Esophagus squamous epithelium (tissue), 5 donors: ENCODE measurements at places on chromosomes 1 and 21.

GRCh38 chr1:45501505-45501859 is 1.4 kb downstream of the MMACHC start:
- DNase-seq = no peak

DNA sequence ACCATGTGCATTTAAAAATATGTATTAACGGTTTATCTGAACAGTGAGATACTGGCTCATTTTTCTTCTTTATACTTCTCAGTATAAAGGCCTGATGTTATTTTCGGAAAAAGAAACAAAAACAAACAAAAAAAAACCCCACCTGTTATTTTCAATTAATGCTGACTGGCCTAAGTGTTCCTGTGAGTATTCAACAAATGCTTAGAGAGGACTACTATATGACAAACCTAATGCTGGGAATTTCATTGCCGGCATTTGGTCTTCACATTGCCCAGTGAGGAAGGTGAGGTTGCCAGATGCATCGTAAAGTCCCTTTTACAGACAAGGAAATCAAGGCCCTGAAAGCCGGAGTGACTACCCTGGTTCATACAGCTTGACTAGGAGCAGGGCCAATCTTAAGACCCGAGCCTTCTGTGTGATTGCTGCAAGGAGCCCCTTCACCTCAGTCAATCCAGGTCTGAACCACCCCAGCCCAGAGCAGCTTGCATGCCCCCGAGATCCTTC is 599 bp downstream of the MRPL24 start:
- no peak for DNase-seq

DNA sequence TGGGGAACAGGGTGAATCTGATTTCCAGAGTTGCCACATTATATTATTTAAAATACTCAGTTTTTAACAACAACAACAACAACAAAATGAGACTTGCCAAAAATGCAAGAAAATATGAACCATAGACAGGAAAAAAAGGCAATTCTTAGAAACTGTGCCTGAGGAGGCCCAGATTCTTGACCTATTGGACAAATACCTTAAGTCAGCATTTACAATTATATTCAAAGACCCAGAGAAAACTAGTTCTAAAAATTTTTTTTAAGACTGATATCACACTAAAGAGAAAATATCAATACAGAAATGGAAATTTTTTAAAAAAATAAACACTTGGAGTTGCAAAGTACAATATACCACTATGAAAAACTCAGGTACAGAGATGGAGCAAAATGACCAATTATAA is 152.8 kb upstream of the LYPLAL1 start:
- DNase-seq = no peak

DNA sequence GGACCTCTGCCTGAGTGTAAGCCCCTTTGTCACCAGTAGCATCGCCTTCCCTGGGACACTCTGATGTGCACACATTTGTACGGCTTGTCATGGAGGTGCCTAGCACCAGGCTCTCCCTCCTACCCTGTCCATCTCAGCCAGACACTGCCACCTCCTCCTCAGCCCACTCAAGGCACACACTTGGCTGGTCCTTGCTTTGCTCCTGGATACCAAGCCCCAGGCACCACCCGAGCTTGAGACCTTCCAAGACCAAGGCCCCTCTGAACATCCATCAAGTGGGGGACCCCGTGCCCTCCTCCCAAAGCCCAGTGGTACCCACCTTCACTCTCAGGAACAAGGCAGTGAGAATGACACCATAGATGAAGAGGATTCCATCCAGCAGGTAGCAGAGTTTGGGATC is 78.0 kb downstream of the CD247 start:
- DNase-seq = no peak

DNA sequence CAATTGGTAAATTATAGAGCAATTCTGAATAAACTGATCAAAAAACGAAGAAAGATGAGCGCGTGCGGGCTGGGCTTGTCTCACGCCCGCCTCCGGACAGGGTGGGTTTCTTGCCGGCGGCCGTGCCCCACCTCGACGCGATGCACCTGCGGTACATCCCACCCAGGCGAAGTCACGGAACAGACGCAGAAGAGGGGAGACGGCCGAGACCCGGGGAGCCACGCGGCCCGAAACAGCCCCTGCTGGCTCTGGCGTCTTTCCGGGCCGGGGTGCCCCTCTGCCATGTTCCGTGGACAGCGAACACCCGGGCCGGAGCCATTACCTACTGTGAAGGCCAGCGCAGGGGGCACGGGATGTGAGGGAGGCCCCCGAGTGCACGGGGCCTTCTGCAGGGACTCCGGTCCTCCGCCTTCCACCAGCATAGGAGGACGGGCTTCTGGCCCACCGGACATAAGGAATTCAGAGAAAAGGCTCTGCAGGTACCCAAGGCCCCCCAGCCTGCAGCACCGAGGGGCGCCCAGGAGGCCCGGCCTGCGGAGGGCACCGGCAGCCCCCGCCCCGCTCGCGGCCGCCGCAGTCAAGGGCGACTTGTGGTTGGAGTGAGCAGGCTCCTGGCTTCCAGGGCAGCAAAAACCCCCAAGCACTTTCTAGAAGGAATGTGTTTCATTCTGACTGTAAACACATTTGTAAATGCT is 7.6 kb upstream of the C1QTNF12 start:
- DNase-seq = no peak

GRCh38 chr1:43996733-43997115 is 5.3 kb downstream of the CCDC24 start:
- DNase-seq = no peak
